ENCODE measurements at places on chromosomes 6 and 20. TPM values are rescaled to one million over a fixed set of nuclear protein-coding genes. Genes with fewer than 3 reads are reported as not detected.

GRCh38 chr20:24778585-24779031 lies 170.5 kb upstream of the CST7 start:
- no peak for DNase-seq

GRCh38 chr6:129672341-129672682 lies 37.7 kb downstream of the ARHGAP18 start:
- no peak for DNase-seq

- no peak for DNase-seq
These were observed 57.6 kb downstream of the GMDS start for GRCh38 chr6:2187826-2188225.

- DNase-seq, result peak; percentile 82
These were observed 52.8 kb downstream of the GTF2H5 start for GRCh38 chr6:158220786-158221442.

DNA sequence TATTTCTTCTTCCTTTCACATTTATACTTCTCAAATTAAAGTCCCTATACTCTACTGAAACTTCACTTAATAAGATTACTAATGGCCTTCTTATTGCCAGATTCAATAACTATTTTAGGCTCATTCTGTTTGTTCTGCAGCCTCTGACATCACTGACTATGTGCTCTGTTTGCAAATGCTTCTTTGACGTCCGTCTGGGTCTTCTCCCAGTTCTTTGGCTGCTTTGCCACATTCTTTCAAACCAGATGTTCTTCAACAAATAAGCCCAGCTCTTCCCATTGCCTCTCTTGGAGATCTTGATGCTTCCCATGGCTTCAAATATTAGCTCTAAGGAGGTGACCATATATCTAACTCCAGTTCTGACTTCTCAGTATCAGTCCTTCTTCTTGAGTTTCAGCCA lies 117.4 kb downstream of the BTBD9 start:
- DNase-seq, result peak; percentile 83

The CD83 gene
- total RNA-seq, result 0.32 TPM

The RAB32 gene
- 148 TPM for total RNA-seq

The PRSS16 gene
- total RNA-seq, result under 0.01 TPM
